ENCODE measurements at places on chromosomes 3 and 15.

DNA sequence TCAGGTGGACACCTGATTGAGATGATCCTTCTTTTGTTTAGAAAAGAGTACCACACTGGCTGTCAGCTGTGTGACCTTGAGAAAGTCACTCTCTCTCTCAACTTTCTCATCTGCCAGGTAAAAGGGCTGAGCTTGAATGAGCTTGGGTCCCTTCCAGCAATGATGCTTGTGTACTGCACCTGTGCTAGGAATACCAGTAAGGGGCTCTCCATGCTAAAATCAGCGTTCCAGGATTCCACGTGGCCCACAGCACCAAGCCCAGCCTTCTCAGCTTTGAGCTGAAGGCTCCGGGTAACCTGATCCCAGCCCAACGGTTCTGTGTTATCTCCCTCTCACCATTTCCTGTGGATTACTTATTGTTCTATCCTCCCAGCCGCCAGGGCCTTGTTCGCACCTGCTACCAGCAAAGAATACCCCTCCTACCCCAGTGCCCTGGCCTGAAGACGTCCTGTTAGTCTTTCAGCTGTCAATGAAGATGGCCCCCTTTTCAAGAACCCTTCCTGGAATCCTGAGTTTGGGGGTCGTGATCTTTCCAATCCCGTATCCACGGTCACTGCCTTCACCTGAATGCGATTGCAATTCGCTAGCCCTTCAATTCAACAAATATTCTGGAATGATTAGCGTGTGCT is 54.2 kb upstream of the CGNL1 start:
- no peak for DNase-seq

- DNase-seq = no peak
Observed at GRCh38 chr15:38795471-38796245, 231.0 kb upstream of the RASGRP1 start.

GRCh38 chr3:65936908-65937638 is 101.6 kb downstream of the MAGI1 start:
- no peak for DNase-seq

- DNase-seq = no peak
Observed at GRCh38 chr15:38864122-38864521, 299.5 kb upstream of the RASGRP1 start.

DNA sequence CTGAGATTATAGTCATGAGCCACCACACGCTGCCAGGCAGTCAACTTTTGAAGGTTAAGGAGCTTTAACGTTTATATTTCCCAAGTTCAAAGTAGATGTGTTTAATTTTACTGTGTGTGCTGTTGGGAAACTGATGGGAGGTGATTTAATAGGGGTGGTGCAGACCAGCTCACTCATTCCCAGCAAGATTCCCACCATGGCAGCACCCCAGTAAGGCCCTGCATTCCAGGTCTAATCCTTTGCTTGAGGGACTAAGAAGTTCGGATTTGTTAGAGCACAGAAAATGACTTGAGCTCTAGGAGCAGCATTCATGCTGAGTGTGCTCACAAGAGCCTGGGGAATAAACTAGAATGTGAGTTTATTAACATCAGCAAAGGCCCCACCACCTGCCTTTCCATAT is 25.2 kb downstream of the TSEN2 start:
- DNase-seq = no peak
